Spinal cord (tissue), 10 donors: ENCODE measurements at places on chromosomes 12 and 14. TPM values are rescaled to one million over a fixed set of nuclear protein-coding genes. Genes with fewer than 3 reads are reported as not detected.
A peak's percentile ranks its signal among the peaks of the same experiment; 100 is the strongest.

DNA sequence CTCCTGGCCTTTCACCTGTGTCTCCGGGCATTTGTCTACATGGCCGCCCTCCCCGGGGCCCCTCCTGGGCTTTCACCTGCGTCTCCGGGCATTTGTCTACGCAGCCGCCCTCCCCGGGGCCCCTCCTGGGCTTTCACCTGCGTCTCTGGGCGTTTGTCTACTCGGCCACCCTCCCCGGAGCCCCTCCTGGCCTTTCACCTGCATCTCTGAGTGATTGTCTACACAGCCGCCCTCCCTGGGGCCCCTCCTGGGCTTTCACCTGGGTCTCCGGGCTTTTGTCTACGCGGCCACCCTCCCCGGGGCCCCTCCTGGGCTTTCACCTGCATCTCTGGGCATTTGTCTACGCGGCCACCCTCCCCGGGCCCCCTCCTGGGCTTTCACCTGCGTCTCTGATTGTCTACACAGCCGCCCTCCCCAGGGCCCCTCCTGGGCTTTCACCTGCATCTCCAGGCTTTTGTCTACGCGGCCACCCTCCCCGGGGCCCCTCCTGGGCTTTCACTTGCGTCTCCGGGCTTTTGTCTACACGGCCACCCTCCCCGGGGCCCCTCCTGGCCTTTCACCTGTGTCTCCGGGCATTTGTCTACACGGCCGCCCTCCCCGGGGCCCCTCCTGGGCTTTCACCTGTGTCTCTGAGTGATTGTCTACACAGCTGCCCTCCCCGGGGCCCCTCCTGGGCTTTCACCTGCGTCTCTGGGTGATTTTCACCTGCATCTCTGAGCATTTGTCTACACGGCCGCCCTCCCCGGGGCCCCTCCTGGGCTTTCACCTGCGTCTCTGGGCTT is 68.0 kb upstream of the GALNT9 start:
- no peak overlapping the region for H3K4me3 ChIP-seq
- no peak overlapping the region for H3K27ac ChIP-seq
- no peaks in the 10 kb centered on the region for H3K36me3 ChIP-seq

DNA sequence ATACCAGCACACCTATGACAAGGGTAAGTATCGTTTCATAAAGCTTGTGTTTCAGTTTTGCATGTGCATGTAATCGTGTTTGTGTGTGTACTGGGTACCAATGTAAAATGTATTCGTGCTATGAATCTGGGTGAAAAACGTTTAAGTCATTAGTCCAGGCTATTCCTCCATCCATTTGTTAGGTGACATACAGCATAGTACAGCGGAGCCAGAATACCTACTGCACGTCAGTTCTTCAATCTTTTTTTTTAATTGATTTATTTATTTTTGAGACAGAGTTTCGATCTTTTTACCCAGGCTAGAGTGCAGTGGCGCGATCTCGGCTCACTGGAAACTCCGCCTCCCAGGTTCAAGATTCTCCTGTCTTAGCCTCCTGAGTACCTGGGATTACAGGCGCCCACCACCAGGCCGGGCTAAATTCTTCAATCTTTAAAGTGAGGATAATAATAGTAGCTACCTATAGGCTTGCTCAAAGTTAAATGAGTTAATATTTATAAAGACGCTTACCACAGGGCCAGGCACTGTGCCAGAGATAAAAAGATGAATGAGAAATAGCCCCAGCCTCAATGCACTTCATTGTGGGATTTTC is 661 bp upstream of the RPS26 start:
- peak overlapping the region; percentile 94 for H3K4me3 ChIP-seq
- peaks cover 6% of the 10 kb centered on the region for H3K4me1 ChIP-seq
- H3K36me3 ChIP-seq = peaks cover 27% of the 10 kb centered on the region
- no peak for DNase-seq
- H3K27ac ChIP-seq = peak overlapping the region; percentile 96

GRCh38 chr12:92551853-92552397 is 150.9 kb upstream of the PLEKHG7 start:
- H3K4me3 ChIP-seq = no peak overlapping the region
- H3K27ac ChIP-seq = no peak overlapping the region
- no peak for DNase-seq
- no peaks in the 10 kb centered on the region for H3K36me3 ChIP-seq
- no peaks in the 10 kb centered on the region for H3K4me1 ChIP-seq

KCNH3 gene
- polyA plus RNA-seq = 10.6 TPM

GRCh38 chr14:38646391-38646790 is 390.5 kb upstream of the CLEC14A start:
- H3K27ac ChIP-seq = no peak overlapping the region
- no peak overlapping the region for H3K4me3 ChIP-seq
- no peaks in the 10 kb centered on the region for H3K36me3 ChIP-seq
- no peaks in the 10 kb centered on the region for H3K4me1 ChIP-seq
- no peak for DNase-seq
- H3K27me3 ChIP-seq = no peaks in the 10 kb centered on the region

DNA sequence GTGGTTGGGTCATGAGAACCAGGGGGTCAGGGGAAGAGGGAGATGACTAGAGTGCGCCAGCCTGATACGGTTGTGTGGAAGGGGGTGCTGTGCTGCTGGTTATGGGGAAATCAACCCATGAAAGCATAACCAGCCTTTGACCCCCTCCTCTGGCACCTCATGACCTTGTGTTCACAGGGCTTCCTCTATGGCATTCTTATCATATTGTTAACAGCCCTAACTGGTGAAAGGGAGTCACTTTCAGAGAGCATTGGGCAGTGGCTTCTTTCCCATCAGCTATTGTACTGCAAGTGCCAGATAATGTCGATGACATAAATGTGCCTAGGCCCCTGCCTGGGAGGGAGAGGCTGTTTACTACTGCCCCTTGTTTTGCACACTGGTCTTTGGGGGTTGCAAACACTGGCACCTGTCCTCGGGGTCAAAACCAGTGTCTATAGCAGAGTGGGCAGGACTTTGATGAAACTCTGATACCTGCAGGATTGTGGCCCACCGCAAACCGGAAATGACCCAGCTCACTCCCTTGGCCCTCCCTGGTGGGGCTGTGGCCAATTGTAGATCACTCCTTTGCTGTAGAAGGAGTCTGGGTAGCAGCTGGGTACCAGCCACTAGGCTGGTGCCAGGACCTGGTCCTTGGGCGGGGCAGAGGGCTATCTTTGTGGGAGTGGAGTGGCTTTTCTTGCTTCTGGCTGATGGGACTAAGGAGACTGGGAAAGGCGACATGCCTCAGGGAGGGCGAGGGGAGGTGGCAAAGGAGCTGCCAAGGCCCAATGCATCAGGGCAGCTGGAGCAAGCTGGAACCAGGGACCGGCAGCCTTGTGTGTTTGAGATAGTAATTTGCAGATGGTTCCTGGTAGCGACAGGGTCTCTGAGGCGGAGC is 634 bp upstream of the TMEM63C start:
- peaks cover 34% of the 10 kb centered on the region for H3K4me1 ChIP-seq
- H3K36me3 ChIP-seq = no peaks in the 10 kb centered on the region
- peak overlapping the region; percentile 54 for H3K4me3 ChIP-seq

DNA sequence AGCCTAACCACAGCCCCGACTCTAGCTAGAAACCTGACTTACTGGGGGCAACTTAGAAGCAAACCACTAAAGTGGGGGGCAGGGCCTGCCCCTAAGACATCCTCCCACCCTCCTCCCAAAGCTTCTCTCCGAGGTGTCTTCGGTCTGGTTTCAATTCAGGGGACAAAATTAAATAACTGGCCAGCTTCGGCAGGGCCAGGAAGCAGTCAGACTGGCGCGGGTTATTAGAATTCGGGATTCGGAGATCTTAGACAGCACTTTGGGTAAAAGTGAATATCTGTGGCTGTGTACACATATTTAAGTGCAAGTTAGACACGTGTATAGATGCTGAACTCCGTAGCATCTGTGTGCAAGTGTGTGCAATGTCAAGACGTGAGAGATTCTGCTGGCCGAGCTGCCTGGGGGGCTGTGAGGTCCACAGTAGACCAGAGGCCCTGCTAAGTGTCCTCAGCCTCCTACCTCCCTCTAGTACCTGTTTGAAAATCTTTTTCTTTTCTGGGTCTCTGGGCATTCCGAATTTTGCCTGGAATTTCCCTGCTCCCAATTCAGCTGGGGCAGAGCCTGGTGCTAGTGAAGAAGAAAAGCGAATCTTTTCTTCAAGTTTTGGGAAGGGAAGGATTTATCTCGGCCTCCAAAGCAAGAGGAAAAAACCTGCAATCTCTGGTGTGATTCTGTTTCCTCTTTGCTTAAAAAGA is 4.0 kb upstream of the HOXC10 start:
- H3K4me1 ChIP-seq = peaks cover 53% of the 10 kb centered on the region
- H3K27me3 ChIP-seq = peaks cover 92% of the 10 kb centered on the region
- H3K27ac ChIP-seq = peak overlapping the region; percentile 99
- peak overlapping the region; percentile 24 for H3K4me3 ChIP-seq

AICDA gene
- 0.23 TPM for polyA plus RNA-seq

- no peak for DNase-seq
- H3K27ac ChIP-seq = no peak overlapping the region
- no peaks in the 10 kb centered on the region for H3K4me1 ChIP-seq
- no peaks in the 10 kb centered on the region for H3K27me3 ChIP-seq
- H3K36me3 ChIP-seq = no peaks in the 10 kb centered on the region
- H3K4me3 ChIP-seq = no peak overlapping the region
These were observed 9.0 kb upstream of the SERPINA6 start for GRCh38 chr14:94332063-94332583.

C12orf54 gene
- polyA plus RNA-seq = 0.86 TPM

DNA sequence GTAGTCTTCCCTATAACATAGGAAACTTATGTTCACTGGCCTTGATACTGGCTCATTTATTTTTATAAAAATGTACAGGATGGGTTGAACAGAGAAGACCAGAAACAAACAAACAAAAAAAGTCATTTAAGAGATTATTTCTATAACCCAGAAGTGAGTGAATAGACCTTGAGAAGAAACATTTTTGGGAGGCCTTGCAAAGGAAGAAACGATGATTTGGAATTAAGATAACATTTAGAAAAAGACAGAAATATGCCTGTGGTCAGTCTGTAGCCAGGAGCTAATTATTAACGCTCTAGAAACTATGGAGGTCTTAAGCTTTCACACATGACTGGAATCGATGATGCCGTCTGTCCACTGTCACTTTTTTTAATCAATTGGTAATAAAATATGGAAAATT is 264.0 kb downstream of the EGLN3 start:
- no peaks in the 10 kb centered on the region for H3K4me1 ChIP-seq
- no peak for DNase-seq
- H3K27ac ChIP-seq = no peak overlapping the region
- no peaks in the 10 kb centered on the region for H3K27me3 ChIP-seq

DNA sequence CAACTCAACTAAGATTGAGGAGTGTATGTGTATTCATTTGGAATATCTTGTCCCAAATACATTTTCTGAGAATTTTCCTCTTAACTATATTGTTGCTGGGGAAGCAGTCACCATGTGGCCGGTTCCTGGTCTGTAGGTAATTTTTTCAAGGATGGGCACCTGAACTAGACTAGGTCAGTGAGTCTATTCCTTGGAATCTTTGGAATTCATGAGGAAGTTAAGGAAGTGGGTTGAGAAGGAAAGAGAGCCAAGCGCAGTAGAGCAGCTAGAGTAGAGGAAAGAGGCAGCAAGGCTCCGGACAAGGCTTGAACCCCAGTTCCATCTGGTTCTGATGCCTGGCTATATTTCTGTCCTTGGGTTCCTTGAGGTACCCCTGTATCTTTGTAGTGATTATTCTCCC is 183.7 kb downstream of the DACT1 start:
- H3K36me3 ChIP-seq = no peaks in the 10 kb centered on the region
- no peaks in the 10 kb centered on the region for H3K27me3 ChIP-seq
- peaks cover 3% of the 10 kb centered on the region for H3K4me1 ChIP-seq
- H3K4me3 ChIP-seq = no peak overlapping the region

- DNase-seq = no peak
- no peaks in the 10 kb centered on the region for H3K36me3 ChIP-seq
- H3K4me3 ChIP-seq = no peak overlapping the region
These were observed 11.9 kb downstream of the PPP1R36 start for GRCh38 chr14:64561631-64562030.

ACOT6 gene
- polyA plus RNA-seq = 1.3 TPM

- DNase-seq = no peak
- H3K36me3 ChIP-seq = no peaks in the 10 kb centered on the region
- H3K4me3 ChIP-seq = no peak overlapping the region
- peaks cover 8% of the 10 kb centered on the region for H3K4me1 ChIP-seq
- H3K27ac ChIP-seq = no peak overlapping the region
These were observed 67.2 kb upstream of the FOXN3 start for GRCh38 chr14:89484051-89484844.

SOAT2 gene
- 0.21 TPM for polyA plus RNA-seq

SYT1 gene
- 113 TPM for polyA plus RNA-seq

ITGA7 gene
- 115 TPM for polyA plus RNA-seq

DNA sequence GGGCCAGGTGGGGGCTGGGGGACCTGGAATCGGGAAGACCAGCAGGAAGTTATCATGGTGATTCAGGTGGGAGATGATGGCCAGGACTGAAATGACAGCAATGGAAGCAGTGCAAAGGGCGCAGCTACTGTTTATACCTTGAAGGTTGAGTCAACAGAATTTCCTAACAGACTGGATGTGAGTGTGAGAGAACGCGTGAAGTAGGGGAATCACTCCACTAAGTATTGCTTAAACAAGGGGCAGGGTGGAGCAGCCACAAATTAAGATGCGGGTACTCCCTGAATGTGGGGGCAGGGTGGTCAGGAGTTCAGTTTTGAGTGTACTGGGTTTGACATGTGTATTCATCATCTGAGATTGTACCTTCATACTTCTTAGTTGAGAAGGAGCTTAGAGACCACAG is 45.1 kb downstream of the MYF5 start:
- no peak overlapping the region for H3K4me3 ChIP-seq
- H3K27ac ChIP-seq = no peak overlapping the region
- no peaks in the 10 kb centered on the region for H3K36me3 ChIP-seq
- H3K4me1 ChIP-seq = no peaks in the 10 kb centered on the region
- no peak for DNase-seq

SSPN gene
- polyA plus RNA-seq = 18.9 TPM

- no peak overlapping the region for H3K27ac ChIP-seq
- H3K4me1 ChIP-seq = no peaks in the 10 kb centered on the region
- no peaks in the 10 kb centered on the region for H3K36me3 ChIP-seq
- H3K4me3 ChIP-seq = no peak overlapping the region
These were observed 107.0 kb downstream of the ATXN7L3B start for GRCh38 chr12:74644681-74645080.

DNA sequence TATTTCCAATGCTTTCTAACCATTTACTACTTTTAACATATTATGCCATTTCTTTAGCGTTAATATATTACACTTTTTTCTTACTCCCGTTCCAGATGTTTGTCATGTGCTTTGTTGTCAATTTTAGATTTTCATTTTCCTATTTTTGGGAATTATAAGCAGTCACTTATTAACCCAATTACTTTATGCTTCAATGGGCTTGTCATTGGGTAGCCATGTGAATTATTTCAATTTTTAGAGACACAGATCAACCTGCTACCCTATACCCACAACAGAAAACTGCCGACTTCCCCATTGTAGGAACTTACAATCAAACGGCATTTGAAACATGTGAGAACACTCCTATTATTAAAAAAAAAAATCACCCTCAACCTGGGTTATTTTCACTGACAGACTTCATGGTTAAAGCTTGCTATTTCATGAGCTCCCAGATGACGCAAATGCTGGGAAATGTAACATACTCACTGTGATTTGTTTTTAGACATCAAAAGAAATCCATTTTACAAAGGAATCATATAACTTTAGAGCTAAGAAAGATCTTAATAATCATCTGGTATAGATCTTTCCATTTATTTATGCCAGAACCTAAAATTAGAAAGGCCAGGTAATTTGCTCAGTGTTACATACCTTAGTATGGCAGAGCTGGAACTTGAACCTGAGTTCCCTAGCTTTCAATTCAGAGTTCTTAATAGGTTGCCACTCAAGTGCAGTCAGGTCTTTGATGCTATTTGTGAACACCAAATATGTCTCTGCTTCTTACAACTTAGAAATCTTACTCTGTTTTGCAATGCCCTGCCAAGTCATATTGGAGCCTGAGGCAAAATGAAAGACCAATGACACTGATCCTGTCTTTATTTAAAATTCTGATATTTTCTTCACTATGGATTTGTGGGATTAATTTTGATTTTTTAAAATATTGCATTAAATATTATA is 340.4 kb downstream of the RAD51B start:
- no peak for DNase-seq
- no peaks in the 10 kb centered on the region for H3K4me1 ChIP-seq
- H3K27ac ChIP-seq = no peak overlapping the region
